Stimulated activated CD8-positive, alpha-beta memory T cell treated with anti-CD3 and anti-CD28 coated beads, Interleukin-7, amount 100 ng/mL, for 1 hour (primary cell): ENCODE measurements at places on chromosomes 12 and 14.
A peak's percentile ranks its signal among the peaks of the same experiment; 100 is the strongest.

- DNase-seq, result no peak
Measured at GRCh38 chr12:29039013-29039412, 110.1 kb upstream of the FAR2 start.

GRCh38 chr14:21874167-21874566, 200.5 kb upstream of the OR4E1 start:
- no peak for DNase-seq

DNA sequence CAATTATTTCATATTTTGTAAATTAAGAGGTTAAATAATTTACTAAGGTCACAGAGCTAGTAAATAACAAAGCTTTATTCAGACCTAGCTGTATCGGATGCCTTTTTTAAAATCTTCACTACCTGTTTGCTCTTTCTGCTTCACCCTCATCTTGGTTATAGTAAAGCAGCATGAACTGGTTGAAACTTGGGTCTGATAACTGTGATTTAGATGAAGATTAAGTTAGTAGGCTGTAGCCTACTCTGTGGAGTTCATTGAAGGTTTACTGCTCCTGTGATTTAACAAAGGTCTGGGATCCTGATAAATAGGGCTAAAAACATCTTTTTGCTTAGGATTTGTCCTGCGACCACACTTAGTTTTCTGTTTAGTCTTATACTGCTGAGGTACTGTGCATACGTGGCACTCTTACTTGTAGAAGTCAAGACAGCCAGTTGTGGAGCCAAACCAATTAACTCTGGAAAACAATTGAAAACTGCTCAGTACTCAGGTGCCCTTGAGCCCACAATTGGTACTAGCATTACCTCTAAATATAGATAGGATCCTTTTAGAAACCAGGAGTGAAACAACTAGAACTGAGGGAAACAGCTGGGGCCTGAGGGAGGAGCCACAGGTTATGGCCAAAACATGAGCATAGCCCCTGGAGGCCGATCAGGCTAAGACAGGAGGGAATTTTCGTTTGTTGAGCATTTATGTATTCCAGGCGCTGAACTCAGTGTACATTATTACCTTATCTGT, 2.3 kb downstream of the SPATS2 start:
- DNase-seq, result no peak

DNA sequence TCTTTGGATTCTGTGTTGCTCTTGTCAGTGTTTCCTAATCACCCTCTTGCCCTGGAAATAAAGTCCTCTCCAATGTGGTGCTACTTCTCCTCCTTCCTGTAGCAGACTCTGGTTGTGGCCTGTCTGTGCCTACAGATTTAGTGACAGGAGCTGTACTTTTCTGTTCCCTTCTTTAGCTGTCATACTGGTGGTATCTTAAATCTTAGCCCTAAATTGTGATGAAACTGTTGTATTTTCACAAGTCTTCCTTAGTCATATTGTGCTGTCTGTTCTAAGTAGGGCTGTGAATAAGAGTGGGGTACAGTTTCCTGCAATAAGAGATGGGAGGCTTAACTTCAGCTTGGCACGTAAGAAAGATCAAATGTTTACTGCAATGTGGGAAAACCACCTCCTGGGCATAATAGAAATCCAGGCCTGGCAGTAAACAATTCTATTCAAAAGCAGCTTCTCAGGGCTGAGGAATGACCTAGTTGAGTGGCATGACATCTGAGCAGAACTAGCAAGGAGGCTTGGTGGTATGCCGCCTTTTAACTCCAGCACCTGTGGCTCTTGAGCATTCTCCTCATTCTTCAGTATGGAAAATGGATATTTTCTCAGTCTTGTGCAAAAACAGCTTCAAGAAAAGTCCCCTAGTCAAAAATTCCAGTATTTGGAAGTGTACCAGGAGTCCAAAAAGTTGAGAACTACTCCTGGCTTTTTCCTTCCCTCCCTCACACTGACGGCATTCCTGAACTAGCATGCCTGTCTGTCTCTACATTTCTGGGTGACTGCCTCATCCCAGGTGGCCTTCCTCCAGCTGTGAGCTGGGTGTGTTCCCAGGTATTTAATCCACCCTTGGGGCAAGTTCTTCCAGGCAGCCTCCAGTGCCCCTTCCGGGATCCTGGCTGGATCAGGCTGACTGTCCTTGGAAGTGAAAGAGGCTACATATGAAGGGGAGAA, 19.5 kb downstream of the ANO6 start:
- DNase-seq, result no peak

- no peak for DNase-seq
Measured at GRCh38 chr12:9065607-9065856, 50.2 kb downstream of the A2M start.

GRCh38 chr12:23098517-23098916, 473.5 kb downstream of the ETNK1 start:
- DNase-seq, result no peak

GRCh38 chr14:68558096-68558495, 234.8 kb downstream of the ZFP36L1 start:
- no peak for DNase-seq

DNA sequence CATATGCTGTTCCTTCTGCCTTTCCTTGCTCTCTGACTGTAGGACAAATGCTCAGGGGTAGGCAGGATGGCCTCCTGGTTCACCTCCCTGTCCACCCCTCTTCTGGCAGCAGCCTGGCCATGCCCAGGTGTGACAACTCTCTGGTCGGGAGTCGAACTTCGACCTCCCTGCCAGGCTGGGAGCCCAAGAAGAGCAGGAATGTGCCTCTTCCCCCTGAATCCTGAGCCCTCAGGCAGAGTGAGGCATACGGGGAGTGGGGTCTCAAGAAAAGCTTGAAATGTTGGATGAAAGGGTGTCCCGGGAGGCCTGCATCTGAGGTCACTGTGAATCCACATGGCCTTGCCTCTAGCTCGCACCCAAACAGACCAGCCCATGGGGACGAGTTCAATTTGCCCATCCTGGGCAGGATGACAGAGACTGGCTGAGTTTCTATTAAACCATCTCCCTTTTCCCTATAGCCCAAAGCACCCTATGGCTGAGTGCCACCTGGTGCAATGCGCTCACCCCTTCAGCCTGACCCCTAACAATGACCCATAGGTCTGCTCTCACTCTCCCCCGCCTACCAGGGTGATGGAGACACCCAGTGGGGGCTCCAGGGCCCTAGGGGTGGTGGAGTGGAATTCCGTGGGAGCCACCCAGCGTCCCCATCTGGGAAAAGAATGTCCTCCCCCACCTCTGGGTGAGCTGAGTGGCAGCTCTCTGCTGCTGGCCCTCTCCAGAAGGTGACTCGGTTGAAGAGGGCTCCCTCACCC, 52.9 kb upstream of the DIO3 start:
- no peak for DNase-seq

DNA sequence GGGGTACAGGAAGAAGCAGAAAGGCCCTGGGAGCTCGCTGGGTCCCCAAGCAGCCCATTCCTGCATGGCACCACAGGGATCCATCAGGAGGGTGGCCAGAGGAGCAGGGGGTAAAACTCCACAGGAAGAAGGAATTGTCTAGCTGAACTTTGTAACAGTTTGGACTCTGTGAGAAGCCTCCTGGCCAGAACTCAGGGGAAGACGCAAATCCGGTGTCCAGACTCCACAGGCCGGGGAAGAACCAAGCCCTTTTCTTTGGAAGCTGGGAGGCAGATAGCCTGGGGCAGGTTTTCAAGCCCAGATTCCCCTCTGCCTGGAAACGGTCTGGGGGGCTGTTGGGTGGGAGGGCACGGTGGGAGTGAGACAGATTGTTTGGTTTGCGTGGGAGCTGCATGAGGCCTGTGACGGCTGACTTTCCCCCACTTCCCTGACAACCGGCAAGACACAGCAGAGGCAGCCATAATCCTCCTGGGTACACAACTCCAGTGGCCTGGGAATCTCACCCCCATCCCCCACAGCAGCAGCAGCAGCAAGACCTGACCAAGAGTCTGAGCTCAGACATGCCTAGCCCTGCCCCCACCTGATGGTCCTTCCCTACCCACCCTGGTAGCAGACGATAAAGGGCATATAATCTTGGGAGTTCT, 16.7 kb downstream of the GPHB5 start:
- DNase-seq, result no peak

DNA sequence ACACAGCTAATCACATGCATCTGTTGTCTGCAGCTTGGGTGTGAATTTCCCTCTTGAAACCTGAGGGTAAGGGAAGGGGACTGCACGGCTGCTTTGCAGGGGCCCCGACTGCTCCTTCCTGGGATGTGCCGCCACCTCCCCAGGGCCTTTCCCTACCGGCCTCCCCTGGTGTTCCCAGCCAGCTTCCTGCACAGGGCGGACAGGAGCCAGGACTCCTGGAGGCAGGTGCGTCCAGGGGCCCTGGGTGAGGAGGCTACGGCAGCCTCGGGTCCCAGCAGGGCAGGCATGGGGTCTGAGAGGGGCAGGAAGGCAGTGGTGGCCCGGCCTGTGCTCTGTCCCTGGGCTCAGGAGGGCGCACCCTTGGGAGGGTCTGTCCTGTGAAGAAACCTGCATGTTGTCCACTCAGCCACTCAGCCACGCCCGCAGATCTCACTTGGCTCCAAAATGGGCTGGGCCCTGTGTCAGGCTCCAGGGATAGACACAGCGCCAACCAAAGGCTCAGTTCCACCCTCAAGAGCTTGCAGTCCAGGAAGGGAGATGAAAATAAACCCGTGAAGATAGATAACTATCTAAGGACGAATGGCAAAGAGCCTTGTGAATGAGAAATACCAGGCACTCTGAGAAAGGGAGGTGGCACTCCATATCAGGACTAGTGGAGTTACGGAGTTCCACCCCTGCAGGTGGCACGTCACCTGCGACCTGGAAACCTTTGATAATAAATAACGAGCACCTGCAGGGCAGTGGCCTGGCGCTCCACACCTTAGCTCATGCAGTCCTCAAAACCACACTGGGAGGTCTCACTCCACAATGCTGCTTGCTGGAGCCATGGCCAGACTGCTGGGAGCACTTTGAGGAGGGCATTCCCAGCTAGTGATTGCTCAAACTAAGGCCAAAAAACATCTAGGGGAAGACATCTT, 427.4 kb downstream of the AACS start:
- DNase-seq, result no peak

DNA sequence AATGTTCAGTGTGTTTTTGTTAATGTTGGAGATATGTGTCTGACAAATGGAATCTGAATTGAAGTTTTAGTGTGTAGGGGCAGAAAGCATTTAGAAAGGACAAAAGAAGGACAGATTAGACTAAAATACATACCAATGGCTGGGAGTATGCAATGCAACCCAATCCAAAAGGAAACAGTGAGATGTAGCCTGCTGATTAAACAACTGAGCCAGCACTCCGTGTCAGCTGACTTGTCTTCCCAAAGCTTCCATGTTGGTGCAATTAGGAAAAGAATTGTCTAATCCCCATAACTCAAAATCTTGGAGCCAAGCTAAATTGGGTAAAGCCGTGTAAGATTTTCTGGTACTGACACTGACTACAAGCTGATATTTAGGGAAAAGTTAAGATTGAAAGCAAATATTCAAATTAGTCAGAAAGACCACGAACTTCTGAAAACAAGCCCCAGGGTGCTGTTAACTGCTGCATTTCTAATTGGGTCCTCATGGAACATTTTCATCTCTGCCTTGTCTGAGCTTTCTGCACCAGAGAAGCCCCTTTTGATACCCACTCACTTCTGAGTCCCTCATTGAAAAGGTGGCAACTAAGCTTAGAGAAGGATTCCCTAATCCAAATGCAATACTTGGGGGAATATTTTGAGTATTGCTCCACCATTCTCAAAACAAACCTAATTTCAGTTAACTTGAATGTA, 109.1 kb downstream of the DAD1 start:
- no peak for DNase-seq

- no peak for DNase-seq
Measured at GRCh38 chr12:107131832-107132616, 38.7 kb upstream of the CRY1 start.

- peak; percentile 8 for DNase-seq
Measured at GRCh38 chr12:49776413-49776812, 35.1 kb downstream of the TMBIM6 start.

- no peak for DNase-seq
Measured at GRCh38 chr12:40054555-40055227, 51.2 kb downstream of the SLC2A13 start.
